ENCODE measurements at places on chromosomes 5 and 9. TPM values are rescaled to one million over a fixed set of nuclear protein-coding genes. Genes with fewer than 3 reads are reported as not detected.

DNA sequence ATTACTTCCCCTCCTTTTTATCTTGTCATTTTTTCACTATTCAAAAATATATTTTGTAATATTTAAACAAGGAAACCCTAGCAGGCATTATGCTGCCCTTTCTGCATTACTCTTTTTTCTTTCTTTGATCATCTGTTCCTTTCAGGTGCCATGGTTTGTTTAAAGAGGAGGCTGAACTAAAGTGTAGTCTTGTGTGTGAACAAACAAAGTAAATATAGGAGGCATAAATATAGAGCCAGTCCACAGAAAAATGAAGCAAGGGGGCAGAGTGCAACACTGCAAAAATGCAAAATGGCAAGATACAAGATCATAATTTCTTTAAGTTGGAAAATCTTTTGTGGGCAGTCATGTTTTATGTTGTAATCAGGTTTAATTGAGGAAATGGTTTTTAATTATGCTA, 947.3 kb upstream of the COX7C start:
- DNase-seq: no peak

Gene GRXCR2
- total RNA-seq: not detected

DNA sequence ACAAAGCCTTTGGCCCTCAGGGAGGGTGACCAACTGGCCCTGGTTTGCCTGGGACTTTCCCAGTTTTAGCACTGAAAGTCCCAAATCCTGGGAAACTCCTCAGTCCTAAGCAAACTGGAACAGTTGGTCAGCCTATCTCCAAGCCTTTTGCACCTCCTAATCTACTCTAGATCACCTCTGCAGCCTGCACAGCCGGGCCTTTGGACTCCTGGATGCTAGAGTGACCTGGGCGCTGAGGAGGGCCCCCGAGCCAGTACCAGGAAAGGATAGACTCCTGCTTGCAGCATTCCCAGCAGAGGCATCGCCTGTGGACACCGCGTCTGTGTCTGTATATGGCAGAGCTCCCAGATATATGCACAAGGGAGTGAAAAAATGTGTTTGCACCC, 15.1 kb downstream of the IRF1 start:
- peak; percentile 53 for DNase-seq

GRCh38 chr5:132417010-132417439, 47.5 kb downstream of the SLC22A5 start:
- no peak for DNase-seq

- peak; percentile 62 for DNase-seq
These were observed 63.1 kb downstream of the UGCG start for GRCh38 chr9:111959468-111960359.

Gene PTGES
- 5.2 TPM for total RNA-seq

Gene ANKRD20A1
- total RNA-seq: 19.5 TPM
